Hindlimb muscle (tissue), 1 donor: ENCODE measurements at places on chromosomes 5 and 9. TPM values are rescaled to one million over a fixed set of nuclear protein-coding genes. Genes with fewer than 3 reads are reported as not detected.

DNA sequence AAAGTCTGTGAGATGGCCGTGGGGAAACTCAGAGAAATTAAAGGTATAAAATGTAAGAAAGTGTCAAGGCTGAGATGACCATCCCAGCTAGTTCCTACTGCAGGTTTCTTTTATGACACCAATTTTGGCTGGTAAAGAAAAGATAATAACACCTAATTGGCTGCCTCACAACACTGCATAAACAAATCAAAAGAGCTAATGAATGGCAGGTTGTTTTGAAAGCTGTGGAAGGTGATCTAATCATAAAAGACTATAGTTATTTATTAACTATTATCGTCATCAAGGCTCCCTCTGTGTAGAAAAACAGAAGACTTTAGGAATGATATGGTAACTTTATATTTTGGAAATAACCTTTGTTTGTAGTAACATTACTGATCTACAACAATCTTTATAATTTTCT lies 3.5 kb upstream of the SPINK5 start:
- DNase-seq, result no peak

Gene SPATA31E1
- polyA plus RNA-seq, result not detected

Gene RABGAP1
- polyA plus RNA-seq, result 34.3 TPM

Gene DIAPH1
- 22.7 TPM for polyA plus RNA-seq
